ENCODE measurements at places on chromosomes 13 and 19. TPM values are rescaled to one million over a fixed set of nuclear protein-coding genes. Genes with fewer than 3 reads are reported as not detected.

DNA sequence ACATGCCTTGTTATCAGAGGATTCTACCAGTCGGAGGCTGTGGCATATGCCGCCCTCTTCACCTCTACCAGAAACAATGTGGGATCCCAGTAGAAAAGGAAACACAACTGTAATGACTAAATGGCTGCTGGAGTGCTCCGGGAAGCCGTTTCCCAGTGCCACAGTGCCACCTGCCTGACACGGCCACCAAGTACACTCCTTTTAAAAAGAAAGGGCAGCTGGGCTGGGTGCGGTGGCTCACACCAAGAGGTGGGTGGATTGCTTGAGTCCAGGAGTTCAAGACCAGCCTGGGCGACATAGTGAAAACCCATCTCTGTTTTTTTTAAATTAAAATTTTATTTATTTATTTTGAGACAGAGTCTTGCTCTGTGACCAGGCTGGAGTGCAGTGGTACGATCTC is 67.3 kb downstream of the TRPM4 start:
- no peak overlapping the region for H3K27ac ChIP-seq
- DNase-seq = no peak
- H3K27me3 ChIP-seq = no peaks in the 10 kb centered on the region
- no peaks in the 10 kb centered on the region for H3K36me3 ChIP-seq
- H3K4me1 ChIP-seq = no peaks in the 10 kb centered on the region

DNA sequence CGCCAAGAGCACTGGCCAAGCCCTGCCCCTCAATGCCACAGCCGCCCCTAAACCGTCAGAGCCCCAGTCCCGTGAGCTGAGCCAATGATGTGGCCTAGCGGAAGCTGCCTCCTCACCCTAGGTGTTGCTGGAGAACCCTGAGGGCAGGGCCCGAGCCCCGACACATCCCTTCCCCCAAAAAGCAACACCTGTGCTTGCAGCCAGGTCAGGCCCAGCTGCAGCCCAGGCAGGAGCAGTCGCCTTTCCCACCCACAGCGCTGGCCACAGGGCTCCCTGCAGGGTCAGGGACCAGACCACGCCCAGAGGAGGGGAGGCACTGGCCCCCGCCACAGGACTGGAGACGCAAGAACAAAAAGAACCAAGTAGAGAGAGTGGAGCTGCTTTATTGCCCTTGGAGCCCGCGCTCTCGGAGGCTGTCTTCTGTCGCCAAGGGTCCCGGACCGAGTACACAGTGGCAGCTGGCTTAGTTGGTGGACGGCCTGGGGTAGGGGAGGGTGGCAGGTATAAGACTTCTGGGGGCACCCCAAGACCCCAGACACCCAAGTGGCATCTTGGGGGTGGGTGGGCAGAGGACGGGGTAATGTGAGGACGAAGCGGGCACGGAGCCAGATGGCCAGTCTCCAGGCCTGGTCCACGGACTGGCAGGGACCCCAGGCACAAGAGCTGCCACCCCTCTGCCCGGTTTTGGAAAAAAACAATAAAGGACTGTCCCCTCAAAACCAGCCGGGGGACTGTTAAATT is 3.3 kb downstream of the P2RY11 start:
- no peak overlapping the region for H3K4me3 ChIP-seq
- no peak overlapping the region for H3K27ac ChIP-seq
- peaks cover 3% of the 10 kb centered on the region for H3K36me3 ChIP-seq
- no peak for DNase-seq
- H3K27me3 ChIP-seq = no peaks in the 10 kb centered on the region

Gene ZNF563
- 2.2 TPM for total RNA-seq

DNA sequence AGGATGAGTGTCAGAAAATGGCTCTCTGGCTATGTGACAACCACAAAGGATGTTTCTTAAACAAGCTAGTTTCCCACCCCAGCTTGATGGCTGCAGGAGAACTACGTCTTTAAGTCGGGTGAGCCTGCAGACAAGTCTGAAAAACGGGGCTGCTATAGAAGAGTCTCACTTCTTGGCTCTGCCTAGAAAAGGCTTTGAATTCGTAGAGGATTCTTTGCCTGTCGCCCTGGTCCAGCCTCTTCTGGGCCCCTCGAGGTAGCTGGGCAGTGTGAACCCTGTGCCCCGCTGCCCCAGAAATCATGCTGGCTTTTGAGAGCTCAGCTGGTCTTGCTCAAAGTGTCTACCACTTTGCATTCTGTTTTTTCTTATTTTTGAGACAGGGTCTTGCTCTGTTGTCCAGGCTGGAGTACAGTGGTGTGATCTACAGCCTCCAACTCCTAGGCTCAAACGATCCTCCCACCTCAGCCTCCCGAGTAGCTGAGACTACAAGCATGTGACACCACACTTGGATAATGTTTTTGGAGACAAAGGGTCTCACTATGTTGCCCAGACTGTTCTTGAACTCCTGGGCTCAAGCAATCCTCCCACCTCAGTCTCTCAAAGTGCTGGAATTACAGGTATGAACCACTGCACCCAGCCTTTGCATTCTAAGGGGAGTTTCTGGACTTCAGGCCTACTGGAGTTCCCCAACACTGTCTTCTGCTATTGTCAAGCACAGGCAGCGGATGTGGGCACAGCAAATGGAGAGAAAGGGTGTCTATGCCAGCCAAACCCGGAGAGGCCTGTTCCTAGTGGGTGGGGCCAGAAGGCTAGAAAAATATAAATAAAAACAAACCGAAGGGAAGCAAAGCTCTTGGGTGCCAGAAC is 6.5 kb downstream of the CEBPA start:
- H3K27ac ChIP-seq = no peak overlapping the region
- H3K4me1 ChIP-seq = peaks cover 31% of the 10 kb centered on the region
- no peak for DNase-seq
- no peak overlapping the region for H3K4me3 ChIP-seq

Gene ACER1
- not detected for total RNA-seq

Gene STOML3
- not detected for total RNA-seq

Measured in Panc1 (cell line).